ENCODE measurements at places on chromosomes 2 and 18.
A peak's percentile ranks its signal among the peaks of the same experiment; 100 is the strongest.

- DNase-seq: no peak
Observed at GRCh38 chr2:163735685-163736432, at the start of gene FIGN. TSS of gene FIGN (minus strand) at chr2:163736008. CDS start at chr2:163734927, 1,081 bp downstream.

DNA sequence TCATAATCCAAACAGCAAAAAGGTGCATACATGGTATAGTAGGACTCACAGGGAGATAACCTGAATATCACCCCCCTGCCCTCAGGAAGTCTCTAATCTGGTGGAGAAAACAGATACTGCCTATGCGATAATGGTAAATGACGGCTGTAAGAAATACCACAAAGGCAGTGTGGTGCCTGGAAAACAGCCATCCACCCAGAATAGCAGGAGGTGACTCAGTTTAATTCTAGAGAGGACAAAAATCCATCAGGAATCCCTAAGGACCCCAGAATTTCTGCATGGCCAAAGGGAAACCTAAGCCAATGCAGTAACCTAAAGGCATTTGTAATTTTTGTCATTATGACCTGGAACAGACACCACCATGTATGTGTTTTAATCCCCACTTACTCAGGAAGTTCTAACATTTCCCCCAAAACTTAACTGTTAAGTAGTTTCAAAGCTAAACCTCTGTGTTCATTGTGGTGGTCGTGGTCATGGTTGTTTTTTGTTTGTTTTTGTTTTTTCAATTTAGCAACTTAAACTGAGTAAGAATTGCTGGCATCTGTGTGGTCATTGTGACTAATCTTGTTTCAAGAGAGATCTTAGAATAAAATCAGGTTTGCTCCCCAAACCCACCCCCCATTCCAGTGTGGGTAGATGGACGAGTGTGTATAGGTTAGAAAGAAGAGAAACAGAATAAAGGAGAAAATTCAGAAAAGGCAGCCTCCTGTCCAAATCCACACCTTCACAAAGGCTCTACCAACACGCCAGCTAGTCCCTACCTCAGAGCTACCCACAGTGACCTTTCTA is 121.5 kb upstream of the CDCA7 start:
- no peak for DNase-seq

DNA sequence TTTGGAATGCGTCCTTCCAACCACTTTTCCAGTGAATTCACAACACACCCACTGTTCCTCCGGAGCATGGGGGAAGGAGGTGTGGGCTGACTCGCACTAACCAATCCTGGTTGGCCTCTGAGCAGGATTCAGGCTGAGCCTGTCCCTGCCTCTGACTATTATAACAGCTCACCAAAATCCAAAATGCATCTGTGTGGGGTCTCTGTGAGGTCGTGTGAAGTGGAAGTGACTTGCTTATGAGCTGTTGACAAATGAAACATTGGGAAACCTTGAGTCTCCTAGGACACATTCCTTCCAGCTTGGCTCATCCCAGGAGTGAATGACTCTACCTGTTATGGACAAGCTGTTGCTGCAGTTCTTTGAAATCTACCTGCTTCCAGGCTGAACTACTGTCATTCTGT is 1.5 kb downstream of the CIDEA start:
- DNase-seq: no peak

- no peak for DNase-seq
Observed at GRCh38 chr2:223314811-223315210, 262.8 kb downstream of the KCNE4 start.

DNA sequence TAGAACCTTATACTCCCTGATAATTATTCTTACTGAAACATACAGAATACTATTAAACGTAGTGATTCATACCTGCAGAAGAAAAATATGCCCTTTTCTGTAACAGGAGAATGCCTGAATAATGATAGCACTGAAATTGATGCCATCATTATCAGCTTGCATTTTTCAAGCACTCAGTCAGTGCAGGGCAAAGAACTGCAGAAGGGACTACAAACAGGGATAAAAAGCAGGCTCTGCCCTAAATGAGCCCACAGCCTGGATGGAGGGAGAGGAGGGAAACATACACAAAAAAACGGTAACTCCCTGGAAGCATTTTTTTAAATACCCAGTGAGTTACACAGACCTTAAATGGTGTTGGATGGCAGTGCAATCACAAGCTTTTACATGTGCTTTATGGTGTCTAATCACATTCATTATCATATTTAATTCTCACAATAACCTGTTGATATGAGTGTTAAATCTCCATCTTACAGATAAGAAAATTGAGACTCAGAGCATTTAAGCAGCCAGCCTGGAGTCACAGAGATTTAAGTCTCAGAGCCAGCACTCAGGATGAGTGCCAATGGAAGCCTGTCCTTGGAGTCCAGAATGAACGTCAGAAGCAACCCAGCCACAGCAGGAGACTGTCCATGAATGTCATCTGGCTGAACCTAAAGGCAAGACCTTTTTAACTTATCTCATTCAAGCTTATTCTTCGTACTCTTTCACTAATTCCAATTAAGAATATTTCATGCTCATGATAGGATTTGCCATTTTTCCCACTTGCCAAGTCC is 139.3 kb upstream of the CTNNA2 start:
- DNase-seq: no peak

- no peak for DNase-seq
Observed at GRCh38 chr2:40244675-40245074, 207.2 kb downstream of the SLC8A1 start.

GRCh38 chr2:69428981-69429380 is 8.3 kb downstream of the NFU1 start:
- DNase-seq: no peak

GRCh38 chr18:80250740-80251364 is 3.5 kb upstream of the PARD6G start:
- DNase-seq: no peak

DNA sequence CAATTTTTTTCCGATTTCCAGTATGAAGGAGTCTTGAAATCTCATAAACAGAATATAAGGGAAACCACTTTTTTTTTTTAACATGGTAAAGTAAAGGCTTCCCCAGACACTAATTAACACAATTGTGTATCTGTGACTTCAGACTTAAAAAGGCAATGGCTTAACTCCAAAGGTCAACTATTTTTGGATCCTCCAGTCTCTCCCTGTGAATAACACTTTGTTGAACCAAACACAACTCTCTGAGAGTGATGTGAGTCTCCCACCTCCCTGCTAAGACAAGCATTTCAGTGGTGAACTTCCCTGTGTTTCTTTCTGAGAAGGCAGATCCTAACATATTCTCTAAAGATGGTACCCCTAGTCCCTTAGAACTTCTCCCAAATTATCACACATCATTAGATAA is 219.6 kb upstream of the RBBP8 start:
- no peak for DNase-seq

DNA sequence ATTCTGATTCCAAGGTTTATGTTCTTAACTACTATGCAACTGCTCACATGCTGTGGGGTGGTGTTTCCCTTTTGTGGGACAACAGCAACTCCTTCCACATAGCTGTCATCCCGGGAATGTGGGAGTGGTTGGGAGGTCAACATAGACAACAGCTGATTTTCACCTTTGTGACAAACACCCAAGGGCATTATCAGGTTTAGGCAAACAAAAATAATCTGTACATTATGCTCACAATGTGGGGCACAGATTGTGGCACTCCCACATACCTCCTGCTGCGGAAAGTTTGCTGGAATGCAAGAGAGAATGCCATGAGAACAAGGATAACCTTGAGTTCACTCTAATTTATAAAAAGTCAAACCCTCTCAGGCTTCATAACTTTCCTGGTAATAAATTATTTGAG is 582.6 kb downstream of the CNTNAP5 start:
- no peak for DNase-seq

DNA sequence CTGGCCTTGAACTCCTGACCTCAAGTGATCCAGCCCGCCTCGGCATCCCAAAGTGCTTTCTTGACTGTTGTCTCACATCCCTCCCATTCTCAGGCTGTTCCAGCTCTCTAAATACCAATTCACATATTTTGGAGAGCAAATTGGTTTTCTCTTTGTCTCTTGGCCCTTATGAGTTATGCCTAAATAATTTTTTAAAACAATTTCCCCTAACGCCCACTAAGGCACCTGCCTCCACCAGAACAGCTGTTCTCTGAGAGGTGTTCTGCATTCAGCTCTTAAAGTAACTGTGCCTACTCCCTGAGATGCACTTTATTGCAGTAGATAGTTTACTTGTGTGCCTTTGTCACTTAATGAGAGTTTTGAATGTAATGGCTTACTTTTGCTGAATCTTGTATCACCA is 6.9 kb downstream of the CCDC195 start:
- no peak for DNase-seq

DNA sequence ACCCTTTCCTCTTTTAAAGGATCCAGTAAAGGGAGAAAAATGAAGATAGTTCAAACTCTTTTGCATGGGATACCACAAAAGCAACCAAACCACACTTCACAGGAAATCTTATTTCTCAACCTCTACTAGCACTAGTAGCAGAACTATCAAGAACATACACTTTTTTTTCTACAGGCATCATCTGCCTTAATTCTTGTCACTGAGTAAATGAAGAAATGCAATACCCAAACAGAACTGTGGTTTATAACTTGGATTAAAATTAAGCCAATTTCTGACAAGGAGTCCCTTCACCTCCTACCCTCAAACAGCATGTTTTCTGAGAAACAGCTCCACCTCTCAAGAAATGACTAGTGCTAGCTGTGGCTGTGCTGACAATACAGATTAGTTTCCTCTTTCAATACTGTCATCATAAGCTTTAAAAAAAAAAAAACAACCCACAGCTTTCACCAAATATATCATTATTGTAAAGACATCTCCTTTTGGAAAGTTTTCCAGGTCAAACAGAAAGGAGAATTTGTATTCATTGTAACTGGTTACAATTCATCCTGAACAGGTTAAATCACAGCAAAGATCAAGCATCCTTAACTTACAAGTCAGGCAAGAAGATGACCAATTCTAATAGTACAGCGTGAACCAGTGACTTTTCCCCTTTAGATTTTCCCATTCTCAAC is 44.4 kb downstream of the PTPN2 start:
- peak; percentile 40 for DNase-seq

All from stimulated activated CD4-positive, alpha-beta T cell treated with anti-CD3 and anti-CD28 coated beads, Interleukin-4, amount 100 ng/mL, for 48 hours (primary cell).